ENCODE measurements at places on chromosomes 3 and 15.

GRCh38 chr3:21647961-21648360, 103.0 kb downstream of the ZNF385D start:
- DNase-seq: no peak

DNA sequence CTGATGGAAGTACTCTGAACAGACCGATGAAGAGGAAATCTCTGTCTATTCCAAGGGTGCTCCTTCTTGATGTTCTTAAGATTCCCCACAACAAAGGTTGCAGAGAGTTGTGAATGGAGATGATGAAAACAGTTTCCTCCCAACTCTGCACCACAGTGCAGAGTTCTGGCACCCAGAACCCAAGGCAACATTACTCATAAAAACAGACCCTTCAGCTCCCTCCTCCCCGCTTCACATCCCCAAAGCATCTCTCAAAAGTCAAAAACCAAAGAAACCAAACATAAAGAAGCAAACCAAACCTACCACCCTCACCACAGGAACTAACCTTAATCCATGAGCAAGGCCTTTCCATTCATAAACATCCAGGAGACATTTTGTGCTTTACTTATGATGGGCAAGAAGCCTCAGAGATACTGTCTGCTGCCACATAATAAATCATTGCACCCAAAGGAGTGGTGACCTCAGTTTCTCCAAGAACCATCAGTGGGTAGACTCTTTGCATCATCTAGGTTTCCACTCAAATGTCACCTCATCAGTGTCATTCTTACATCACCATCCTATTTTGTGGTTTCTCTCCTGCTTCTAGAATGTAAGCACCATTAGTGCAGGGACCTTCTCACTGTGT, 13.2 kb downstream of the PCOLCE2 start:
- no peak for DNase-seq

GRCh38 chr3:64895106-64895990, 207.5 kb upstream of the ADAMTS9 start:
- no peak for DNase-seq

- peak; percentile 45 for DNase-seq
Observed at GRCh38 chr3:194352667-194353246, 1.6 kb upstream of the CPN2 start.

GRCh38 chr15:39837454-39837853, 54.8 kb upstream of the FSIP1 start:
- no peak for DNase-seq
